ENCODE measurements at places on chromosomes 6 and 20. TPM values are rescaled to one million over a fixed set of nuclear protein-coding genes. Genes with fewer than 3 reads are reported as not detected.

TRDN gene
- total RNA-seq, result under 0.01 TPM

DNA sequence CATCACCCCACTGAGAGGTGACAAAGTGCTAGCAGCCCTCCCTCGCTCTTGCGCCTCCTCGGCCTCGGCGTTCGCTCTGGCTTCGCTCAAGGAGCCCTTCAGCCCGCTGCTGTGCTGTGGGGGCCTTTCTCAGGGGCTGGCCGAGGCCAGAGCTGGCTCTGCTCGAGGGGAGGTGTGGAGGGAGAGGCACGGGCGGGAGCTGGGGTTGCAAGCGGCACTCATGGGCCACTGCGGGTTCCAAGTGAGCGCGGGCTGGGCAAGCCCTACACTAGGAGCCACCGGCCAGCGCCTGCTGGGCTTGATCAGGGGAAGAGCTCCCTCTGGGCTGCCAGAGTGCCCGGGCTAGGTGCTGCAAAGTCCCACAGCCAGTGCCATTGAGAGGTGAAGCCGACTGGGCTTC, 964.8 kb upstream of the GJE1 start:
- no peak for DNase-seq

- no peak for DNase-seq
These were observed 12.0 kb downstream of the XRN2 start for GRCh38 chr20:21315138-21315537.

DNA sequence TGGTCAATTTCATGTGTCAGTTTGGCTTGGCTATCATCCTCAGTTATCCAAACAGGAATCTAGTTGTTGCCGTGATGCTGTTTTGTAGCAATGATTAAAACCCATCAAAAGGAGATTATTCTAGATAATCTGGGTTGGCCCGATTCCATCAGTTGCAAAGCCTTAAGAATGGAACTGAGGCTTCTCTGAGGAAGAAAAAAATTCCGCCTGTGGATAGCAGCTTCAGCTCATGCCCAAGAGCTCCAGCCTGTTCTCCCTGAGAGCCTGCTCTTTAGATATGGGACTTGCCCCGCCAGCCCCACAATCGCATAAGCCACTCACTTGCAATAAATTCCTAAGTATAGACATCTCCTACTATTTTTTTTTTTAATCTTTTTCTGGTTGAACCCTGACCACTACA, 61.5 kb downstream of the SEL1L2 start:
- DNase-seq, result no peak

All from uterus (tissue), 4 donors.